ENCODE measurements at places on chromosomes 2 and 18.
A peak's percentile ranks its signal among the peaks of the same experiment; 100 is the strongest.

GRCh38 chr2:154704991-154705390 is 6.5 kb downstream of the KCNJ3 start:
- no peak for DNase-seq

DNA sequence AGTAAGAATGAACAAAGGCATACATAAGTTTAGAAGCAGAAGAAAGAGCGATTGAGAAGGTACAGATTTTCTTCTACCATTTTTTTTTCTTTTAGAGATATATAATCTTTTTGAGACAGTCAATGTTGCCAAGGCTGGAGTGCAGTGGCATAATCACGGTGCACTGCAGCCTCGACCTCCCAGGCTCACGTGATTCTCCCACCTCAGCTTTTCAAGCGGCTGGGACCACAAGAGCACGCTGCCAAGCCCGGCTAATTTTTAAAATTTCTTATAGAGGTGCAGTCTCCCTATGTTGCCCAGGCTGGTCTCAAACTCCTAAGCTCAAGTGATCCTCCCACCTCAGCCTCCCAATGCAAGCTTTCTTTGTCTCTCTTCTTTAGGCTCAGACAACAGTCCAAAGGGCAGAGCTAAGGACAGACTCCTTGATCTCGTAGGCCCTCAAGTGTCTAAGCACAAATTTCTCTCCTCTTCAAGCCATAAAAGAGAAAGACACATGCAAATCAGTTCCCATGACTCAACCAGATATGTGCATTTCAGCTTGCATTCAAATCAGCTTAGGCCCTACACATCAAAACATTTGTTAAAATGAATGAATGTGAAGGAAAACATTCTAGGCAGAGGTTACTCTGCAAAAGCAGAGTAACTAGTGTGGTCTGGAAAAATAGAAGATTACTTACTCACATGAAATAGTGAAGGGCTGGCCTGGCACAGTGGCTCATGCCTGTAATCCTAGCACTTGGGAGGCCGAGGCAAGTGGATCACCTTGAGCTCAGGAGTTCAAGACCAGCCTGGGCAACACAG is 18.0 kb downstream of the ITSN2 start:
- peak; percentile 36 for DNase-seq

- no peak for DNase-seq
These were observed 163.5 kb upstream of the POU3F3 start for GRCh38 chr2:104690255-104690984.

- DNase-seq, result no peak
These were observed 43.7 kb upstream of the HS6ST1 start for GRCh38 chr2:128362176-128362888.

DNA sequence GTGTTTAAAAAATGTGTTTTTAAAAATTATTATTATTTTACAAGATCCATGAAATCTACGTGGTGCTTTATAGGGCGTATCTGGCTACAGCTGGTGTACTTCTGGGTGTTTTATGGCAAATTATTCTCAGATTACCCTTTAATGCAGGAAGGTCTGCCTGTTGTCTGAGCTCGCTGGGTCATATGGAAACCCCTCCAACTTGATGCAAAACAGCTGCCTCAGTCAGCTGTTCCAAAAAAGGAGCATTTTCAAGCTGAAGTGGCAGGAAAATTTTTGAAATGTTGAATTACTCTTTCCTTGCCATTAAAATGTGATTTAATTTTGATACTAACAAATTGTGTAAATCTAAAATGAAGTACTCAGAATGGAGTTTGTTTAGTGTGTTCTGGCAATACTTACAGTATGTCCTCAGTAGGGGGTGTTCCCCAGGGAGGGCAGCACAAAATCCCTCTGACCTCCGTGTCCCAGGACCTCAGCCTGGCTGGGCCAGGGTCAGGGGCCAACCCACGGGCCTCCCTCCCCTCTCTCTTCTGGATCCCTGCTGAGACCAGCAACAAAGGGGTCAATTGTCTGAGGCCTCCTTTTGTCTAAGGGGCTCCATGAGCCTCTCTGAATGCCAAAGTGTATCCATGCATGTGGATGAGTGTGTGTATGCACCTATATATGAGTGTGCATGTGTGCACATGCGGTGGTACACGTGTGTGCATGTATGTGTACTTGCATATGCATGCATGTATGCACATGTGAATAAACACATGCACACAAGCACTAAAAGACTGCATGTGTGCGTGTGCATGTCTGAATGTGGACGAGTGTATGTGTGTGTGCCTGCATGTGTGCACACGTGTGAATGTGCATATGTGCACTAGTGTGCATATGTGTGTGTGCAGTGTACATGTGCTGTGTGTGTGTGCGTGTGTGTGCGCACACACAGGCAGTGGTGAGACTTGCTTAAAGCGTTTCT is 105.4 kb downstream of the ACOXL start:
- DNase-seq, result no peak

DNA sequence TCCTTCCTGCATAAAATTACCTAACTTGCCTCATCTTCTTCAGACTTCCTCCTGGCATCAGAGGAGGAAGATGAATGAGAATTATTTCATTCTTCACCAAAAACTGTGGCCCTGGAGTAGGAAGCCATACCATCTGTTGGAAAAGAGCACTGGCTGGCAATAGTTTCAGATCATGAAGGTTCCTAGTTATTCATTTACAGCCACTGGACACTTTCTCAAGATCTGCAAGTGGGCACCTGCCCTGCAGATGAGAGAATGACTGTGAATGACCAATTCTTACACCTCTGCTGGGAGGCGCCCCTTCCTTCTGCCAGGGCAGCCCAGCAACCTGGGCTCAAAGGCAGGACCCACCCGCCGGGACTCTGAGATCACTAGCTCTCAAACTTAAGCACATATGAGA is 13.0 kb downstream of the DIPK1C start:
- no peak for DNase-seq

Measured in suppressor macrophage treated with lipopolysaccharide for 1 hour (primary cell).